Activated CD4-positive, alpha-beta T cell treated with anti-CD3 and anti-CD28 coated beads for 1 hour (primary cell): ENCODE measurements at places on chromosomes 3 and 15.
A peak's percentile ranks its signal among the peaks of the same experiment; 100 is the strongest.

GRCh38 chr15:101027920-101028319 is 108.8 kb downstream of the LRRK1 start:
- no peak for DNase-seq

DNA sequence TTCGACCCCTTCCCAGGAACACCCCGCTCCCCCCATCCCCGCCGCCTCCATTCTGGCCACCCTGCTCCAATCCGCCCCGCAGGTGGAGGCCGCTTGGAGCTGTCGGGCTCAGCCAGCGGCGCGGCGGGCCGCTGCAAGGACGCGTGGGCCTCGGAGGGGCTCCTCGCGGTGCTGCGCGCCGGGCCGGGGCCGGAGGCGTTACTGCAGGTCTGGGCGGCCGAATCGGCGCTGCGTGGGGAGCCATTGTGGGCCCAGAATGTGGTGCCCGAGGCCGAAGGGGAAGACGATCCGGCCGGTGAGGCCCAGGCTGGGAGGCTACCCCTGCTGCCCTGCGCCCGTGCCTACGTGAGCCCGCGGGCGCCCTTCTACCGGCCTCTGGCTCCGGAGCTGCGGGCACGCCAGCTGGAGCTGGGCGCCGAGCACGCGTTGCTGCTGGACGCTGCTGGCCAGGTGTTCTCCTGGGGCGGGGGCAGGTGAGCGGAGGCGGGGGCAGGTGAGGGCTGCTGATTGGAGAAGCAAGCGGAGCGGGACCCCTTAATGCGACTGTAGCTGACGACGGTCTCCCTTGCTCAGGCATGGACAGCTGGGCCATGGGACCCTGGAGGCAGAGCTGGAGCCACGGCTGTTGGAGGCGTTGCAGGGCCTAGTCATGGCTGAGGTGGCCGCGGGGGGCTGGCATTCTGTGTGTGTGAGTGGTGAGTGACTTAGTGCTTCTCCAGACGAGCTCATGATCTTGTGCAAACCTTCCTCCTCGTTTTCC is 2.5 kb downstream of the RCCD1 start:
- no peak for DNase-seq

DNA sequence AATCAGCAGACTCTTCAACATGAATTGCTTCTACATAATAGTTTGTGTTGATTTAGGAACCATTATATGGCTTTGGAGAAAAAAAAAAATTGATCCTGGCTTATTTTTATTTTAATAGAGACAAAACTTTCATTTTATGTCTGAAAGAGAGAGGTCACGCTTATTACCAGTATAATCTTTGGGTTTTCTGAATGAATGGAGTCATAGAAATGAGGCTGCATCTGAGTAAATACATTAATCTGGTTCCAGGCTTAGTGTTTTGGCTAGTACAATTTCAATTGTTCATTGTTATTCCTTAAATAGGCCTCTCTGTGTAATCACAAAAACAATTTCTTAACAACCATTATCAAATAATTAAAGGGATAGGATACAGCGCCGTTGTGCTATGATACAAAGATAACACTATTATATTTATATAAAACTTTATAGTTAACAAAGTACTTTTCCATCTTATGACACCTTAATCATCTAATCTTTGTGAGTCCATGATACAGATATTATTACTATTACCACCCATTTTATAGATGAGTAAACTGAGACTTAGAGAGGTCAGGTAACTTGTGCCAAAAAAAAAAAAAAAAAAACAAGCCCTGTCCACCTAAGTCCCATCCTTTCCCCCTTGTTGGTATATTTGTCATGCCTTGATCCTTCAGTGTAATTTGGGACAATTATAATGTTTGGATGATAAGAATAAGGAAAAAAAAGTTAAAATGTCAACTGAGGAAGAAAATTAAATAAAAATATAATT is 41.8 kb upstream of the GOLM2 start:
- DNase-seq: no peak

DNA sequence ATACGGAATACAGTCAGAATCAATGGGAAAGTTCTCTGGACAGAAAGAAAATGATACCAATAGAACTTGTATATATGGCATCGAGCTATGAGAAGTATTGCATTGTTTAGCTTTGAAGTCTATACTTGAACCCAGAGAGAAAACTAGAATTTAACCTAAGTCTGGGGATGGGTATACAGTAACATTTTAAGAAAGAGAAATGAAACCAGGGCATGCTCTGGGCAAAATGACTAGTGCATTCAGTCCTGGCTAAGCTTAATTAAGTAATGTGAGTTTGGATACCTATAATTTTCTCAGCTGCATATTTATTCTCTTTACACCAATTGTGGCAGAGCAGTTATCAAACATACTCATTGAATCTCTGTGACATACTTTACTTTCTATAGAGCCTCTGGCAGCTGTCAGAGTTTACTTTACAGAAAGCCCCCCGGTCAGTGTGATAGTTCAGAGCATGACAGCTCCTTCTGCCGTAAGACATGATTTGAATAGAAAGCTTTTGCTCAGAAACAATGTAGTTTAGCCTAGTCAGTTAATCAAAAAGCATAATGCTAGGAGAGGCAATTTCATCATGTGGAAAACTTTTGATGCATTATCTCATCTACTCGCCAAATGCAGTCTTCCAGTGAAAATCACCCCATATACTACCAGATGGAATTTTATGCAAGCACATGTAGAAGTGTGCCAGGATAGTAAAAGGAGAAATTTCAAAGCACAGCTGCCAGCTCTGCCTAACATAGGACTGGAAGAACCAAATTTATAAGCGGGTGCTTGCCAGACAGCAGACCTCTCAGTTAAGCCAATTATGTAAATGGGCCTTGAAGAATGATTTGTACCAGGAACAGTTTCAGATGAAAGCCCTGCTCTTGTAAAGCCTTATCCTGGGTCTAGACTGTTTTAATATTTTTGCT is 40.7 kb downstream of the OXSM start:
- DNase-seq: no peak

DNA sequence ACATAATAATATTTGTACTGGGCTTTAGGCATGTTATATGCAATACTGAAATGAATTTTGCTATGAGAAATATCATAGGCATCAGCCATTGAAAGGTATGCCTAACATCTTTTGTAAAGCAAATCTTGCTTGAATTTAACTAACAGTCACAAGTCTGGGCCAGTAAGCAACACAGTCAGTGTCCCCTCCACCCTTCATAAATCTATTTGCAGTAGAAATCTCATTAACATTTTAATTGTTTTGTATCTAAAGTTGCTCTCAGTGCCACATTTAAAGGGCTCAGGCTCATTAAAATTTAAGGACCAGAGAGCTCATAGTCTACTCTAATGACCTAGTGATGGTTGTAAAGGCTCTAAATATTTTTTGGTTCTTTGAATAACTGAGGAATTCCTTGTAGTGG is 167.2 kb upstream of the GOLIM4 start:
- no peak for DNase-seq

GRCh38 chr3:196314597-196314996 is 3.4 kb downstream of the DYNLT2B start:
- no peak for DNase-seq

DNA sequence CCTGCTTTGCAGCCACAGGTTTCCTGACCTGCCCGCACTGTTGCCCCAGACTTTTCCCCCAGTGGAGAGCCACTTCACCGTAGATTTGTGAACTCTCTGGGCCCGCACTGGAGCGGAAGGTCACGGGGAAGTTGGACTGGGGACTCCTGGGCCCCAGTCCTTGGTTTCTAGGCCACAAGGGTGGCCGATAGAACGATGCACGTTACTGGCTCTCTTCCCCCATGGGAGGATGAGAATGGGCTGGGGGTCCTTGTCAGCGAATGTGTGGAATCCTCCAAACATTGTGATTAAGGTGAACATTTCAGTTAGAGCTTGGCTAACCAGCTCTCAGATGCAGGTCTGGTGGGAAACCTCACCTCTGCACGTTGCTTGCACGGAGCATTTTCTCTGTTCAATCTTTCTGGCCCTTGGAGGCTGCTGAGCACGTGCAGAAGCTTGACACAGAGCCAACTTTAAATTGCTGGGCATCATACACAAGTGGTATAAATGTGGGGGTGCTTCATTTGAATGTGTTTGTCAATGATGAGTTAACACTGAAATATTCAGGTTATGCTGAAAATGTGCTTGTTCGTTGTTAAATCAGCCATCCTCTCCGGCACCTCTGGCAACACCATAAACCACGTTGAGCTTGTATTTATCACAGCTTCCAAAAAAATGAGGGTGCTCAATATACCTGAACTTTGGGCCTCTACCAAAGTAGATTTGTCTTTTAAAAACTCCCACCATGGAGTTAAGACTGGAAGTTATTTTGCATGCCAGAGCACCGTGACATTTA is 976 bp downstream of the DIS3L start:
- DNase-seq: no peak

GRCh38 chr3:44712455-44713075 is at the start of gene ZNF502:
ZNF502 (plus strand) TSS chr3:44712660; CDS start chr3:44720262, 7,602 bp downstream.
- peak; percentile 49 for DNase-seq

DNA sequence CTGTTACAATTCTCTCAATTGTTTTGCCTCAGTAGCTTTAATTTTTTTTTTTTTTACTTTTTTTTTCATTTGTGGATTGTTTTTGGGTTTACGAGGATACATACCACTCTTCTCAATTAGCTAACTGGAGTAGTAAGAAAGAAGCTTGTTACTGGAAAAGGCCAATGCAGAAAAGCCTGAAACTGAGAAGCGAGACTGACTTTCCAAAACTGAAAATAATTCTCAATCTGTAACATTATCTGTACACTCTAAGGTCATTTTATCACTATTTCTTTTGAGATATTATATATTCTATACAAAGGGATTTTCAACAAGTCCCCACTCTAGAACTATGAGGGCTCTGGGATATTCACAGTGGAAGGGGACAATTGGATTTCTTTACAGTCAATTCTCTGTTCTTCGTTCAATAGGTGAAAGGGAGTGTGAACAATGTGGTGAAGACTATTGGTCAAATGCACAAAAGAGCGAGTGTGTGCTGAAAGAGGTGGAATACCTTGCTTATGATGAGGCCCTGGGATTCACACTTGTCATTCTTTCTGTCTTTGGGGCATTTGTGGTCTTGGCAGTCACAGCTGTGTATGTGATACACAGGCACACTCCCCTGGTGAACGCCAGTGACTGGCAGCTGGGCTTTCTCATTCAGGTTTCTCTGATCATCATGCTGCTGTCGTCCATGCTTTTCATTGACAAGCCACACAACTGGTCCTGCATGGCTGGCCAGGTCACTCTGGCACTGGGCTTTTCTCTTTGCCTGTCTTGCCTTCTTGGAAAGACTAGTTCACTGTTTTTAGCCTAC is 83.9 kb upstream of the KCNAB1 start:
- DNase-seq: no peak

DNA sequence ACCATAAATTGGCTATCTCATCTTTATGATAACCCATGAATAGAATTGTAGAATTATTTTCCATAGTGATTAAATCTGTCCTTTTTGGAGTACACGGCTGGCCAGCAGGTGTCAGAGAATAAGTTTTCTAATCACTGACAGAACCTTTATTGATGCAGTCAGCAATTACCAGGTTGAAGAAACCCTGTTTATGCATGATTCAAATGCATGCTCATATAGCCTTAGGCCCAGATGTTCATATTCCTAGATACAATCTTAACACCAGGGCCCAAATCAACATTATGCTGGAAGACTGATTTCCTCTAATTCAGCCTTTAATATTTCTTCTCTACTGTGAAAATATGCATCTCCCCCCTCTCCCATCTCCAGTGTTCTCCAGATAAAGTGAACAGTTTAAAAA is 243.5 kb upstream of the DCBLD2 start:
- no peak for DNase-seq

DNA sequence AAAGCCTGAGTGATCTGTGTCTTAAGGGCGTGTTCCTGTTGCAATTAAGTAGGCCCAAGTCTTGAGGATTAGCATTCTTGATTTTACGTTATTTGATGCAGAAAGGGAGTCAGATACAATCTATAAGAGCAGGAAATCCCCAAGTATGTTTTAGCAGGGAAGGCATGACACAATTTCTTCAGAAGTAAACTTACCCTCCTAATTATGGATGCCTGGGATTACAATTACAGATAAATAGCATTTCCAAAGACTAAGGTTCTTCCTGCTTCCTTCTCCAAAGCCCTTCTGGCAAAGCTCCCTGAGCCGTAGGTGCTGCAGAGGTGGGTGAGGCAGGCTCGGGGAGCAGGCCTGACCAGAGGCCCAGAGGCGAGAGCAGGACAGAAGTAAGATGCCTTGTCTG is 34.9 kb upstream of the ST6GAL1 start:
- DNase-seq: no peak

GRCh38 chr15:60964527-60964926 is 264.6 kb downstream of the RORA start:
- DNase-seq: no peak

DNA sequence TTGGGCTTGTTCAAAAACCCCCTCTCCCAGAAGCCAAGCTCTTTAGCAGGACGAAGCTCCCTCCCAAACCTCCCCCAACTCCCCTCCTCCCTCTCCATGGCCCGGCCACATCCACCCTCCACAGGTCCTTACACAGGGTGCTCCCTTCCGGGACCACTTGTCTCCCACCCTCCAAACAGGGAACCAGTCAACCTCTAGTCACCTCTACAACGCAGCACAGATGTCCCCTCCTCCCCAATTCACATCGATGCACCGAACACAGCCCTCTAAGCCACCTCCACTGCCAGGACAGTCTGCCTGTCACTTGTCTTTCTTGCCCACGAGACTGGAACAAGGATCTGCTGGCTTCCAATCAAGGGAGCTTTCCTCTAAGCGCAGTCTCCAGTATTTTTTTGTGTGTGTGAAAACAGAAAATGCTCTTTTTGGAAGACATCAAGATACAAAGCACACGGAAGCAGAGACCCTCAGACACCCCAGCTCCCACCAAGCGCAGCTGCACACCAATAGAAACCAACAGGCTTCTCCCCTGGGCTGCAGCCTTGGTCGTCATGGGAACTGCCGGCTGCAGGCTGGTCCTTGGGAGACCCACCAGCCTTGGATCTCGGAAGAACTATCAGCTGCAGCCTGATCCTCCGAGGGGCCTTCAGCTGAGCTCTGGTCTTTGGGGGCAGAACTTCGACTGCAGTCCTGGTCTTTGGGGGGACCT is 26.5 kb downstream of the IQSEC1 start:
- DNase-seq: no peak

DNA sequence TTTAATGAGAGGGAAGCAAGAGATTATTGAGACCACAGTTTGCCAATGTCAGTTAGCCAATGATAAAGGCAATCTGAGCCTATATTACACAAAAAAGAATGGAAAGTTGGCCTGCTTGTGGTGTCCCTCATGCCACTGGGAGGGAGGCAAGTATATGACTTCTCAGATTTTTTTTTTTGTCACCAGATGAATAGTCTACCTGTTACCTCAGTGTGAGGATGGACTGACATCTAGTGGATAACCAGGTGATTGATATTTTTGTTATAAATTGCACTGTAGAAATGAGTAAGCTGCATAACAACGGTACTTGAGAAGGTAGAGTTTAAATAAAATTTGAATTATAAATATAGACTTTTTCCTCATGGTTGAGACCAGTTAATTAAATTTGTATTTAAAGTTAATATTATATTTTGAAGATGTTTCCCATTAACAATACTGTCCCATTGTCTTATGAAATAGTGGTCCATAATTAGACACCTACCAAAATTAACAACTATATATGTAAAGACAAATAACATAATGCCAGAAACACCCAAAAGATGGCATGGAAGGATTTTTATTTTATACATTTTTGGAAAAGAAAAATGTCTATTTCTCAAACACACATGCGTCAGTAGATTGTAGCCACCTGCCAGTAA is 237.8 kb upstream of the GADL1 start:
- DNase-seq: no peak
